Vagina (tissue), 2 donors: ENCODE measurements at places on chromosomes 16 and 17.
A peak's percentile ranks its signal among the peaks of the same experiment; 100 is the strongest.

- DNase-seq, result no peak
Observed at GRCh38 chr16:3637371-3637923, 17.0 kb upstream of the DNASE1 start.

DNA sequence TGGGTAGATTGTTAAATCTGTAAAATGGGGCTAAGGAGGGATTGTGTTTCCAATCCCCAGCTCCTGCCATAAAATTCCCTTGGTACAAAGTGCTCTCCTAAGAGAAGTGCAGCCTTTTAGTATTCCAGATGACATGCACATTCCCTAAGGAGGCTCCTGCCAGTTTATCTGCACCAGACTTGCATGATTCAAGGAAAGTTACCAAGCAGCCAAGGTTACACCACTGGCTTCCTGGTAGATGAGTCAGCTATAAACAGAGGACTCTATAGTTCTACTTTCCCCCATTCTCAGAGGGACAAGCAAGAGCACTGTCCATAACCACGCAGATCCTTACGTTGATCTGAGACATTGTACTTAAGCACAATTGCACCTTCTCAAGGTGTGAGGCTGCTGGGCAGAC is 1.9 kb downstream of the CALB2 start:
- no peak for DNase-seq

GRCh38 chr17:41835800-41836549 is at the start of gene NT5C3B:
Gene NT5C3B, minus strand, starts transcription at chr17:41836232. Its CDS starts 39 bp downstream, at chr17:41836193.
- DNase-seq, result no peak

- no peak for DNase-seq
Observed at GRCh38 chr16:5653789-5654188, 556.2 kb upstream of the EEF2KMT start.

- no peak for DNase-seq
Observed at GRCh38 chr17:36602030-36602748, 806 bp downstream of the MRM1 start.

GRCh38 chr17:73942703-73943415 is 260.6 kb upstream of the RPL38 start:
- peak; percentile 64 for DNase-seq

GRCh38 chr16:77470851-77471250 is 36.0 kb upstream of the ADAMTS18 start:
- no peak for DNase-seq

DNA sequence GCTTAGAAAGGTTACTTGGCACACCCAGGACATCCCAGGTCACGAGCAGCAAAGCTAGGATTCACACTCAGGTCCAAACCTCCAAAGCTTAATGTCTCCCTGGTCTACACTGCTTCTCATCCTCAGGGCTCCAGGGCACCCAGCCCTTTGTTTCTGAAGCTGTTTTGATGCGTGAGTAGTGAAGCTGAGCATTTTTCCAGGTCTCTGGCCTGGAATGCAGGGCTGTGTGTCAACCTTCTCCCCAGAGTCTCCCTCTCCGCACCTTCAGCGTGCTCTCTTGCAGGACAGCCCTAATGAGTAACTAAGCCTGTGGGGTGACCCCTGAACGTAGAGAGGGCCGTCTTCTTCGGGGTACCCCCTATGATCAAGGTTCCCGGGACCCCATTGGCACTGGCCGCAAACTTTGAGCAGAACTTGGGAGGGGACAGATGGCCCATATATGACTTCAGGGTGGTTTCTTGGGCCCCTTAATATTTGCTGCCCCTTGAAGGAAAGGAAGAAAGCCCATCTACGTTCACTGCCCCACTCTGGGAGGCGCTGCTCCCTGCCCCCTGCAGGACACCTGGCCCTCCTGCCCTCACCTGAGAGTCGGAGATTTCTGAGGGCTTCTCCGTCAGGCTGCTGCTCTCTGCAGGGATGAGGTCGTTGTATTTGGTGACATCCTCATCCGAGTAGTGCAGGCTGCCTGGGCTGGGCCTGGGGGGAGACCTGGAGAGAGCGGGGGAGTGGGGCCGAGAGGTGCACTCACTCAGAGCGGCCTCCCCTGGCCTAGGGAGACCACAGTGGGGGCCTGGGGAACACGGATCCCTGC is 36.4 kb upstream of the CDC42EP4 start:
- DNase-seq, result no peak

- no peak for DNase-seq
Observed at GRCh38 chr16:10969615-10970014, 25.3 kb downstream of the CLEC16A start.

DNA sequence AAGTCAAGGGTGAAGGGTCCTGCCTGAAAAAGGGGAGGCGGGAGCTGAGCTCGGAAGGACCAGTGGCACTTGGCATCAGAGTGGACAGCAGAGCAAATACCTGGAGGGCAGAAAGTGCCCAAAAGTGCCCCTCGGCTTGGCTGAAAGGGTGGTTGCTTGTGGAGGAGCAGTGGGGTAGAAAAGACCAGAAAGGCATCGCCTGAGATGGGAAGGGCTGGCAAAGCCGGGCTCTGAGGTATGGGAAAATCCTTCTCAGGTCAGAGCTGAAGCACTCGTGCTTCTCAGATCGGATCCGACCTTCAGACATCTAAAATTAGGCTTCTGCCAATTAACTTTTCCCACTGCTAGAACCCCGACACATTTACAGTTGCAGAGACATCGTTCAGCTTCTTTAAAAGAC is 1.5 kb upstream of the RPL38 start:
- no peak for DNase-seq

DNA sequence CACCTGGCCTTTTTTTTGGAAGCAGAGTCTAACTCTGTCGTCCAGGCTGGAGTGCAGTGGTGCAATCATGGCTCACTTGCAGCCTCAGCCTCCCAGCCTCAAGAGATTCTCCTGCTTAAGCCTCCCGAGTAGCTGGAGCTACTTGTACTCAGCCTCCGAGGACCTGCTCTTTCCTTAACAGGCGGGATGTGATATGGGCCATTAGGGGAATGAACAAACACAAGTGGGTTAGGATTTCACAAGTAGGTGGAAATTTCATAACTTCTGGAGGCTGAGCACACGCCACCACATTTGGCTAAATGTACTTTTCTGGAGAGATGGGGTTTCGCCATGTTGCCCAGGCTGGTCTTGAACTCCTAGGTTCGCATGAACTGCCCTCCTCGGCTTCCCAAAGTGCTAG is 4.1 kb downstream of the PAM16 start:
- DNase-seq, result no peak
